Activated naive CD4-positive, alpha-beta T cell (primary cell): ENCODE measurements at places on chromosomes 2 and 18.

- DNase-seq: no peak
These were observed 22.7 kb downstream of the IAH1 start for GRCh38 chr2:9497017-9497416.

DNA sequence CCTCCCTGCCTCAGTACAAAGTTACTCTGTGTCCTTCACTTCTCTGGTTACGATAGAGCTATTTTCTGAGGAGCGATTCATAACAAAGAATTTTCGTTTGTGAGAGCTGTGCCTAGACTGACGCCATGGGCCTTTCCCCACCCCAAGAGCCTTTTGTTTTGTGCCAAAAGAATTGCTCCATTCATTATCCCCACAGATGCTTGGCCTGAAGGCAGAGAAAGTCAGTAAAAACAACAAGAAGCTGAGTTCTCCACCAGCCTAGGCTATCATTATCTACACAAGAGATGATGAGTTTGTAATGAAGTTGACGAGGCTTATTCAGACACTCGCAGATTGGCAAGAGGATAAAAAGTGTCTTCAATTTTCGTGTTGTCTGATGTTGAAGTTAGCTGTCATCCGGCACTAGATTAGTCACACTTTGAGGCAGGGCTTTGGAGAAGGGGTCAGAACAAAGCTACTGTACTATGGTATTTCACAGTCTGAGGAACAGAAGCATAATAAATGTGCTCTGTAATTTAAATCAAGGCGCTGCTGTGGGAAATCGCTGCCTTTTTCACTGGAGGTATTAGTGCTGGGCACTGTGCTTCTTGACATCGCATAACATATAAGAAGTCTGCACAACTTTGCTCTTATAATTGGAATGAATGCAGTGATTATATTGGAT is 278.4 kb upstream of the FIGN start:
- DNase-seq: no peak

- no peak for DNase-seq
These were observed 189.1 kb upstream of the SALL3 start for GRCh38 chr18:78790511-78790910.

DNA sequence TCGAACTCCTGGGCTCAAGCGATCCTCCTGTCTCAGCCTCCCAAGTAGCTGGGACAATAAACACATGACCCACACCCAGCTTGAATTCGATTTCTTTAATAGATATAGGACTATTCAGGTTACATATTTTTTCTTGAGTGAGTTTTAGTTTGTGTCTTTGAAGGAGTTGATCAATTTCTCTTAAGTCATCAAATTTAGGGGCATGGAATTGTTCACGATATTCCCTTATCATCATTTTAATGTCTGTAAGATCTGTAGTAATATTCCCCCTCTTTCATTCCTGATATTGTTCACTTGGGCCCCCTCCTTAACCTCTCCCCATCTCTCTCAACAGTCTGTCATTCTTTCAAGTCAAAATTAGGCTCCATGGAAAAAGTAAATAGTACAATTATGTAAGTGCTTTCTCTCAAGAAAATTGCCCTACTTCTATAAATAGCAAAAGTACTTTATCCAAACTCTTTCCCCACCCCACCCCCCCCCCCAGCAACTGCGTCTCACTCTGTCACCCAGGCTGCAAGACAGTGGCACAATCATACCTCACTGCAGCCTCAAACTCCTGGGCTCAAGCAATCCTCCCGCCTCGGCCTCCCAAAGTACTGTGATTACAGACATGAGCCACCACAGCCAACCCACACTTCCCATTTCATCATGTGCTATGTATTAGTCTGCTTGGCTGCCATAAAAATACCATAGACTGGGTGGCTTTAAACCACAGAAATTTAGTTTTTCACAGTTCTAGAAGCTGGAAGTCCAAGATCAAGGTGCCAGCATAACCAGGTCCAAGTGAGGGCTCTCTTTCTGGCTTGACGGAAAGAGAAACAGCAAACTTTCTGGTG is 20.1 kb downstream of the WDR33 start:
- no peak for DNase-seq

DNA sequence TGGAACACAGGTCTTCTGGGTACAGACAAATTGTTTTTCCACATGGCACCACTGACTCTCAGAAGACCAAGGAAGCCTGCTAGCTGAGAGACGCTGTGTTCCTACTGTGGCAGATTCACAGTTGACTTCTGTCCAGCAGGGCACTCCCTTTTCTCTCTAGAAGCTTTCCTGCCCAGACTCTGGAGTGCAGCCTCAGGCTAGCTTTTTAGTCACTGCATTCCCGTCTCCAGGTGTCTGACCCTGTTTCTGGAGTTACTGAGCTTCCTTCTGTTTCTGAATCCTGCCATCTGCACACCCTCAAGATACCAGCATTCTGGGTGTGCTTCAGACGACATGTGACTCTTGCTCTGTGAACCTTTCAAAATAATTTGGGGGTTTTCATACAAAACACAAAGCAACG is 125.1 kb downstream of the TMEM200C start:
- no peak for DNase-seq

GRCh38 chr2:40512256-40512655 is 60.4 kb upstream of the SLC8A1 start:
- DNase-seq: no peak

DNA sequence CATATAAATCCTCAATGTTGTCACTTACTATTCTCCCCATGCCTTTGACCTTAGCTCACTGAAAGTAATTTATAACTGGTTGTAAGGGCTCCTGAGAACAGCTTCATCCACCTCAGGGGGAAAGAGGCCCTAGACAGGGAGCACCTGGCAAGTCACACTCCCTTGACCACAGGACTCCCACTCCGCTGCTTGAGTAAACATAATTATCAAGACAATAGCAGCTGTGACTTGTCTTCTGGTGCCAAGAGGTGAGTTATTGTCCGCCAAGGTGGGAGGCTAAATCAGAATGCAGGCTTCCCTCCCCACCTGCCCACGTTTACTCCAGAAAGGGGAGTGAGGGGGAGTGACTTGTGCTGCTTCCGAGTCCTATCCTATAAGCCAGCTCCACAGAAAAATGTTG is 230.6 kb upstream of the LRATD1 start:
- no peak for DNase-seq
